Calu3 (cell line): ENCODE measurements at places on chromosomes 2 and 18.

DNA sequence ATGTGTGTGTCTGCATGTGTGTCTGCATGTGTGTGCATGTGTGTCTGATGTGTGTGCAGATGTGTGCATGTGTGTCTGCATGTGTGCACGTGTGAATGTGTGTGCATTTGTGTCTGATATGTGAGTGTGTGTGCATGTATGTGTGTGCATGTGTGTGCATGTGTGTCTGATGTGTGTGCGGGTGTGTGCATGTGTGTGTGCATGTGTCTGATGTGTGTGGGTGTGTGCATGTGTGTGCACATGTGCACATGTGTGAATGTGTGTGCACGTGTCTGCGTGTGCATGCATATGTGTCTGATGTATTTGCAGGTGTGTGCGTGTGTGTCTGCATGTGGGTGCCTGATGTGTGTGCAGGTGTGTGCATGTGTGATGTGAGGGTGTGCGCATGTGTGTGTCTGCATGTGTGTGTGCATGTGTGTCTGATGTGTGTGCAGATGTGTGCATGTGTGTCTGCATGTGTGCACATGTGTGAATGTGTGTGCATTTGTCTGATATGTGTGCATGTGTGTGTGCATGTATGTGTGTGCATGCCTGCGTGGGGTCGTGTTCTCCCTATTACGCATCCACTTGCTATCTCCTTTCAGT, 470.1 kb upstream of the HS6ST1 start:
- DNase-seq, result no peak

DNA sequence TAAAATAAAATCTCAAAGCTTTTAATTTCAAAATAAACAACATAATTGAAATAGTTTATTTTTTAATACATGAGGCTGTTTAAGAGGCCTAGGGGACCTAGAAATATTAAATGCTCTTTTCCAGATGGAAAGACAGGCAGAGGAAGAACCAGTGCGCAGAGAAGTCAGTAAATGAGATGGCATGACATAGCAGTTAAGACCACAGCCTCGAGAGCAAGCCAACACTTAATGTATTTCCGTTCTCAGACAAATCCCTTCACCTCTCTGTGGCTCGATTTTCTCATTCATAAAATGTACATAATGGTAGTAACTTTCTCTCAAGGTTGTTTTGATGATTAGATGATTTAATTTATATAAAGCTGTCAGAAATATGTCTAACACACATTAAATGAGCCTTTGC, 405.1 kb upstream of the CWC22 start:
- DNase-seq, result no peak

DNA sequence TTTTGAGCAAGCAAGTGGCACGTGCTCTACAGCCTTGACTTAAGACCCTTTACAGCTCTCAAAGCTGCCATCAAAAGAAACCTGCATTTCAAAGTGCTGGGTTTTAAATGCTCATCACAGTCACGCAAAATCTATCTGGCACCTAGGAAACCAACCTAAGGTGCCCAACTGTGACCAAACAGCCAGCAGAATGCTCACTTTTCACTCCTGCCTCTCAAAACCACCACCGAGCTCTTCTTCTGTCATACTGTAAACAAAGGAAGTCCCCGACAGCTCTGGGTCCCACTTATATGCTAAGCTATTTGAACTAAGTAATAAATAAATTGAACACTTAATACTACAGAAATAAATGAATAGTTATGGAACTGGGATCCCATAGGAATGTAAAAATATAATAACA, 33.6 kb downstream of the SATB2 start:
- no peak for DNase-seq

DNA sequence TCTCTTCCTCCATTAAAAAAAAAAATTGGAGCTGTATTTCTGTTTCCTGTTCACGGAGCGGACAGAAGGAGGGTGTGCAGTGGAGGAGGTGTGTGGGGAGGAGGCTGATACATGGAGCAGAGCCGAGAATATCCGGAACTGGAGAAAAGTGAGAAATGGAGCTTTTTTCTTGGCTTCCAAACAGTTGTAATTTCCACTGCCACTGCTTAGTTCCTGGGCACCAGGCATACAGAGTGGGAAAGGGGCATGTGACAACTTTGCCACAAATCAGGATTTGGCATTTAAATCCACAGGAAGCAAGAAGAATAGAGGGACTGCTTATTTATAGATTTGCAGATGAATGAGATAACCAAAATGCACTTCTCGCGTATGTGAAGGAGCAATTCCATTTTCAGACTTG, 71.2 kb downstream of the BCL11A start:
- no peak for DNase-seq

DNA sequence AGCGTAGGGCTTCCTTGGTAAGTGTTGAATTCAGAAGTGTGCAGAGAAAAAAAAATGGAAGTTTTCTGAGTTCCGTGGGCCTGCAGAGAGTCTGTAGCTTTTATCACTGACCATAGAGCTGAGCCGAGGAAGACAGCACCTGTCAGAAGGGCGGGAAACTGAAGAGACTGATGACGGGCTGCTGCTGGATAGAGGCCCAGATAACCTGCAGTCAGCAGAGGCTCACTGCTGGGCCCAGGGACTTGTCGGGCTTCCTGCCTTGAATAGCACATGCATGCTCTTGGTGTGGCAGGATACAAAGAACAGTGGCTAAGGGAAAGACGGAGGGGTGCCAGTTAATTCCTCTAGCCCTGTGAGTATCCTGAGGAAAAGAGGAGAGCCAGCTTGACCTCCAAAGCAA, 166.4 kb downstream of the MGAT5 start:
- DNase-seq, result no peak

DNA sequence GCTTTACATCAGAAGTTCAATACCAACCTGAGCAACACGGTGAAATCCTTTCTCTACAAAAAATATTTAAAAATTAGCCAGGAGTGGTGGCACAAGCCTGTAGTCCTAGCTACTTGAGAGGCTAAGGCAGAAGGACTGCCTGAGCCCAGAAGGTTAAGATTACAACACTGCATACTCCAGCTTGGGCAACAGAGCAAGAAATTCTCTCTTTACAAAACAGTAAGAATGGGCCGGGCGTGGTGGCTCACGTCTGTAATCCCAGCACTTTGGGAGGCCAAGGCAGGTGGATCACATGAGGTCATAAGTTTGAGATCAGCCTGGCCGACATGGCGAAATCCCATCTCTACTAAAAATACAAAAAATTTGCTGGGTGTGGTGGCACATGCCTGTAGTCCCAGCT, 113.2 kb downstream of the USP34 start:
- no peak for DNase-seq

- DNase-seq, result no peak
These were observed 92.5 kb downstream of the TGOLN2 start for GRCh38 chr2:85235281-85235680.

DNA sequence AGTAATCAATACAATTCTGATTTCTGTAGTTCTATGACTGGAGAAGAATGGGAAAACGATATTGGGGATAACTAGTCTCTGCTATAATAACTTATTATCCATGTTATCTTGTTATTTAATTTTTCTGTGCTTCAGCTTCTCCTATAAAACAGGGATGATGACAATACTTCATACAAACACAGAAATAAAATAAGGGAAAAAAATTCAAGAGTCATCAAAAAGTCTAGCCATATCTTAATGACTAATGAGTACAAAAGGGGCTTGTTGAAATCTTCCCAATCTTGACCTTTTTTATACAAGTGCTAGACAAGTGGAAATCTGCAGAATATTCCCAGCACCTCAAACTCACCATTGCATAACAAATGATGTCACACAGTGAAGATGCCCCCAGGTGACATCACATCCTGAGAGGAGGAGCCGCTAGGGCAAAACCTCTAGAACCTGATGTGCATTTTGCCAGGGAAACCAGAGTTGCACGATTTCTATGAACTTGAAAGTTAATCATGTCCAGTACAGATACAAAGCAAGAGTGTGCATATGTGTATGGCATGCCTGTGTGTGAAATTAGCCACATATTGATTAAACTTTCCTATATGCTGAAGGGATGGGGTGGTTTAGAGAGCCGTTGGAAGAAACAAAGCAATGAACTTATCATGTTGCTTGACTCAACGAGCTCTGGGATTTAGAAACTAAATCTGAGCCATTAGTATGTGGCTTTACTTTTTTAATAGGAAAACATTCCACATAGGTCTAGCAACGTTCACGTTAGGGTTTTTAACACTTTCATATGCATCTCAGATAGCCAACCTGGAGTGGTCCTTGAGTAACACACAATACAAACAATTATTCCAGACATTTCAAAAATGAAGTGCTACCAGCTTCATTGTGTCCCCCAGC, 278.9 kb downstream of the SLC4A3 start:
- DNase-seq, result no peak

GRCh38 chr2:148979919-148980277, 58.6 kb upstream of the LYPD6B start:
- no peak for DNase-seq
